ENCODE measurements at places on chromosomes 7 and 10.

DNA sequence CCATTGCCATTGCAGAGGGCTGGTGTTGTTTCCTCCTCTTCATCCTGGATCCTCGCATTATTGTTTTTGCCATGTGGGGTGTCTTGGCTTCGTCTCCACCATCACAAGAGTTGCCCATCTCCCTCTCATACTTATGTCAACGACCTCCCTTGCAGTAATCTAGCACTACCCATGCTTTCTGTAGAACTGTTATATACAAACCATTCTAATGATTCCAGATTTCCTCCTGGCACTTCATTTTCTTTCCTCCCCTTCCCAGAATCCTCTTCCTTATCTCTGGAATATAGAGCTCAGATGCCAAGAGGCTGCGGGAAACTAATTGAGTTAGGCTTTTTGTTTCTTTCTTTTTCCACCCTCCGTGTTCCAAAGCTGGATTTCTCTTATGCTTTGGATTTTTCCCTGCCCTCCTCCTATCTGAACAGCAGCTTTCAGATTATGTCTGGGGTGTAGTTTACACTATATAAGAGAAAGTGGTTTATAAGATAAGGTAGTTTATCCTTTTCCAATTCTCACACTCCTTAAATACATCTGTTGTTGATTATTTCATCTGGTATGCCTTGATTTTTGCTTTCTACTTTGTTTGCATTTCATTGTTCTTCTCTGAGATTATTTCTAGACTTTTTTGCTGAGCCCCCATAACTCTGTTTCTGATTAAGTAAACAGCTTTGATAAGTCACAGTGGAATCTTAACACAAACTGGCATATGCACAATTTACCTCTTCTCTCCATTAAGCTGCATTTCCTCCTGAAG is 264.1 kb downstream of the BICC1 start:
- DNase-seq = no peak

DNA sequence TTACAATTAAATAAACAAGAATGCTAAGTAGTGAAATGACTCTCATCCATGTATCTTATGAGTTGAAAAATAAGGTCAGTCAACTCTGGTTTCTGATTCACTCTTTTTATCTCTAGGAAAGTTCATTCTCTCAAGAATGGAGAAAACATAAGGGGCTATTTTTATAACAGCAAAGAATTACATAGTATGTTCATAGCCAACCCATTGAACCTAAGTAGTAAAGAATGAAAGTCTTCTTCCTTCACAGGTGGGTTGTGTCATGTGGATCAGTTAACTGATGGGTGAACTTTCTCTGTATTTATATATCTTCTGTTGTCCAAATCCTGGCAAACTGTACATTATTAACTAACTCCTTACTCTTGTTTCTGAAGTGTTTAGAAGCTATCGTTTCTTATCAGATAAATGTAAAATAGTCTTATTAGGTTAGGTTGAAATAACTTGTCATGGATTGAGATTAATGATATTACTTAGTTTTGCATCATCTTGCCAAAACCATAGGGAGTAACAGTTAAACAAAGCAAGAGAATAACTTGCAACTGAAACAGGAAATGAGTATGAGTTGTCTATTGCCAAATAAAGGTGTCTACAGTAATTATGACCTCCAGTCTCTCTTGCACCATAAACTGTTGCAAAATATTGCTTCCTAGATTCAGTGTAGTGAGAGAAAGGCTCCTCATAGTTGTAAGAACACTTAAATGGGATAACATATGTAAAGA is 86.8 kb downstream of the ANKRD7 start:
- peak; percentile 97 for DNase-seq

- DNase-seq = peak; percentile 99
Observed at GRCh38 chr10:29621161-29621560, 13.6 kb downstream of the SVIL start.

DNA sequence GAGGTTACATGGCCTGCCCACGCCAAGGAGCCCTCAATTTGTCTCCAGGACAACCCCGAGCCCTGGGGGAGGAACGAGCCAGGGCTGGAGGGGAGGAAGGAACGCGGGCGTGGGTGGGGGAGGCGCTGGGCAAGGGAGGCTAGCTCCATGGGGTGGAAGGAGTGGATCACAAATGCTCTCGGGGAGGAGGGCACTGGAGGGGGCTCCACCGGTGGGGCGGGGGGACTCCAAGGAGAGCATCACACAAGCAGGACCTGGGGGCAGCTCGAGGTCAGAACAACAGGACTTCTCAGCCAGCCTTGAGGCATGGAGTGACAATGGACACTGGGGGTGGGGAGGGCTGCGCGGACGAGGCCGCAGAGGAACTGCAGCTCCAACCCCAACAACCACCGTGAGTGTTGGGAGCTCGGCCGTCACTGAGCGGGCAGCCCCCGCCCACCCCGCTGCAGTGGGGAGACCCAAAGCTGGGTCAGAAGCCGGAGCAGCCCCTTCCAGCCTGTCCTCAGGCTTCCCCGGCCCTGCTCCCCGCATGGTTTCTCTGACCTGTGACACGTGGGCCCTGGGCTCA is 41.1 kb downstream of the STK32C start:
- no peak for DNase-seq

- peak; percentile 9 for DNase-seq
Observed at GRCh38 chr7:110027385-110027784, 1063.5 kb upstream of the LRRN3 start.

DNA sequence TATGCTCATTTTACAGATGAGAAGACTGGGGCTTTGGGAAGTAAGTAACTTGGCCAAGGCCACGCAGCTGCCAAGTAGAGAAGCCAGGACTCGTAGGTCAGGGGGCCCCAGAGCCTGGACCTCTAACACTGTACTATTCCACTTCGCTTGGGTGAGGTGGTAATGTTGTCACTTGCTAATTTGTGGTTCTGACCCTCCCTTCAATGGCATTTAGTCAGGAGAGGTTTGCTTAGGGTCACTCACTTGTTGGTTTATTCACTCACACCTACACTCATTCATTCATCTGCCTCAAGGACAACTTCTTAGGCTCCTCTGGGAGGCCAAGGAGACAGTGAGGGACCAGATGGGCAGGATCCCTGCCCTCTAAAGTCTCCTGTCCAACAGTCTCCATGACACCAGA is 21.3 kb downstream of the BTBD16 start:
- no peak for DNase-seq

GRCh38 chr10:9615189-9615588 is 1402.5 kb upstream of the CELF2 start:
- DNase-seq = peak; percentile 76

DNA sequence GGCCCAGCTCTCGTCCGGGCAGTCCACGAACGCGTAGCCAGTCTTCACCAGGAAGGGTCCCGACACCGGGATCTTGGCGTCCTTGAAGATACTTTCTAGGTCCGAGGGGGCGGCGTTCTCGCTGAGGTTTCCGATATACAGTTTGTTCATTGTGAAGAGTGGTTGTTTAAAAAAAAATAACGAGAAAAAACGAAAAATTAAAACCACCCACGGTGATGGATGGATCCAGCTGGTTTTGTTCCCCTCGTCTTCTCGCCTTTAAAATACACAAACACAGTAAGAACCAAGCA is 385 bp downstream of the IGF2BP3 start:
- no peak for DNase-seq

DNA sequence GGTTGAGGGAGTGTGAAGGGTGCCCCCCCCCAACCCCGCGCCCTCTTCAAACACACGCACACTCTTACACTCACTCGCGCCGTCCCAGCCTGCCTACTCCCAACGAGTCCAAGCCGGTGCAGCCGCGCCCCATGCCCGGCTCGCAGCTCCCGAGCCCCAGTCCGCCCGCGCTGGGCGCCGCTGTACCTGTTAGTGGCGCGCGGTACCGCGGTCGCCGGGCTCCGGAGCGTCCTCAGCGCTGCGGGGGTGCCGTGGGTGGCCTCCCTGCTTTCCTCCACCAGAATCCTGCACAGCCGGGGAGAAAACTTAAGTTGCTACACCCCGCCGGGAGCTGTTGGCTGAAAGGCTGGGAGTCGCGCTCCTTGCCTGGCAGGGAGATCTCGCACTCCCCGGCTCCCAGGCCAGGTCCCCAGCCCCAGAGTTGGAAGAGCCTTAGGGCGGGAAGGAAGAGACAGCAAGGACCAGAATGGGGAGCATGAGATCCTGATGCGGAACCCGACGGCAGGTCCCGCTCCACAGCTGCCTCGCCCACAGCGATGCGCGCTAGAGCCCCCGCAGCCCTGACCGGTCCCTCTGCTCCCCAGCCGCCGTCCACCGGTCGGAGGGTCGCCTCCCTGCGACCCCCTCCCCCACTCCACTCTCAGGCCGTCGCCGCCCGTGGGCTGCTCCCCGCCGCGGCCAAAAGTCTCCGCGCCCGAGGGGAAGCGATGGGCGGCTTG is 863 bp downstream of the ST8SIA6 start:
- peak; percentile 6 for DNase-seq
